Sigmoid colon (tissue), 7 donors: ENCODE measurements at places on chromosomes 7 and 10. TPM values are rescaled to one million over a fixed set of nuclear protein-coding genes. Genes with fewer than 3 reads are reported as not detected.
A peak's percentile ranks its signal among the peaks of the same experiment; 100 is the strongest.

DNA sequence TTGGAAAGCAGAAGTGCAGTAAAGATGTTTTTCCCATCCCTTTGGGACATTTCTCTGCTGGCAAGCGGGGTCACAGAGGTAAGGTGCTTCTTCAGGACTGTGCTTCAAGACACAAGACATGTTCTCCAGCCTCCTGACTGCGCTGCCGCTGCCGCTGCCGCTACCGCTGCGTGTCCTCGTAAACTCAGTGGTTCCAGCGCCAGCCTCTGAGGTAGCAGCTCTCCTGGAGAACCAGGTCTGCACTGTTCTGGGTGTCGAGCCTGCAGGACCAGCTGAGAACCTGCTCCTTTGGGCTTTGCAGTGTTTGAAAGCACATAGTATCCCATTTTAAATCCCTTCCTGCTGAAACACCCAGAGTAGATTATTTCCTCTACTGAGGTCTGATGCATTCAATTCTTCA is 13.0 kb upstream of the KCNK18 start:
- DNase-seq = peak; percentile 48

GTF2I gene
- total RNA-seq = 148 TPM

TMEM236 gene
- total RNA-seq = 1.3 TPM

DNA sequence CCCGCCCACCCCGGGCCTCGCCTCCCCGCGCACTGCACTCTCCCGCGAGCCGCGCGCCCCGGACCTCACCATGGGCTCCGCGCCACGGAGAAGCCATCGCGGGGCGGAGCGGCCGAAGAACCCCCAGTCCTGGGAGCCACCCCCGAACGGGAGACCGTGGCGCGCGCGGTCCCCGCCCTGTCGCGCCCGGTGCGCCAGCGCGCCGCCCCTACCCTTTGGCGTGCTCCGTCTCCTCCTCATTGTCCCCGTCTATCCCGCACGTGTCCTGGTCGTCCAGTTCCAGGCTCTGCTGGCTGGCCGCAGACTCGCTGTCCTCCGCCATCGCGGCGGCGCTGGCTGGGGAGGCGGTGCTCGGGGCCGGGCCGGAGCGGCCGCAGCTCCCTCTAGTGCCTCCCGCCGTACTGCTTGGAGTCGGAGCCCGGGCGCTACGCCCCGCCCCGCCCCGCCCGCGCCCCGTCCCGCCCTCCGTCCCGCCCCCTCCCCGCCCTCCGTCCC is at the start of gene NMT2:
Gene NMT2 (minus strand): TSS at position 403 of the 495 bp plus-strand sequence. CDS start 81 bp downstream, at position 322.
- DNase-seq = no peak

- no peak for DNase-seq
These were observed 195.7 kb downstream of the THSD7A start for GRCh38 chr7:11636274-11636673.

DNA sequence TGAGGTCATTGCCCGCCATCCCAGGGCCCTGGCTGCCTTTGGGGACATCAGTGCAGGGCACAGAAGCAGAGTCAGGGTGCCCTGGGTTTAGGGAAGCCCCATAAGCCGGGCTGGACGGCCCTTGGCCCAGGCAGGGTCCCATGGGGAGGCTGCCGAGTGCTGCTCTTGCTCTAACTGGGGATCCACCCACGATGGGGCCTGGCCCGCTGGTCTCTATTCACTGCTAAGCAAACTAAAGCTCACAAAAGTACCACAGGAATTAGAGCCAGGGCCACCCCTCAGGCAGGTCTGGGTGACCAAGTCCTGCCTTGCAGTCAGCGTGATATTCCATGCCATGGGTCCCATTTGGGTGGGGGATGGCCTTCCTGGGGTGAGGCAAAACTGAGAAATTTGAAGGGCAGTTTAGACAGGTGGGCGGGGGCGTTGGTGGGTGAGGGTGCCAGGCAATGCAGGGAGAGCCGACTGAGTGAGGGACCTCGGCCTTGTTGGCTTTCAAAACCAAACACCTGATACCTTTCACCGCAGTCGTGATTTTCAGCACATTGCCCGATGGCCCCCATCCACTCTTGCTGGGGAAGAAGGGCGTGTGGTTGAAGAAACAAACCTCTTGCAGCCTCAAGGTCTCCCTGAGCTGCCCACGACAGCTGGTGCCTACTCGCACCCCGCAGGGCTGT is 92.8 kb upstream of the PPIF start:
- no peak for DNase-seq

ARHGEF35 gene
- 0.54 TPM for total RNA-seq

OR6V1 gene
- not detected for total RNA-seq

GRCh38 chr7:26038201-26038990 is 113.6 kb upstream of the NFE2L3 start:
- no peak for DNase-seq

GPR15LG gene
- total RNA-seq = not detected

CDK1 gene
- total RNA-seq = 0.33 TPM

SPAM1 gene
- not detected for total RNA-seq

DNA sequence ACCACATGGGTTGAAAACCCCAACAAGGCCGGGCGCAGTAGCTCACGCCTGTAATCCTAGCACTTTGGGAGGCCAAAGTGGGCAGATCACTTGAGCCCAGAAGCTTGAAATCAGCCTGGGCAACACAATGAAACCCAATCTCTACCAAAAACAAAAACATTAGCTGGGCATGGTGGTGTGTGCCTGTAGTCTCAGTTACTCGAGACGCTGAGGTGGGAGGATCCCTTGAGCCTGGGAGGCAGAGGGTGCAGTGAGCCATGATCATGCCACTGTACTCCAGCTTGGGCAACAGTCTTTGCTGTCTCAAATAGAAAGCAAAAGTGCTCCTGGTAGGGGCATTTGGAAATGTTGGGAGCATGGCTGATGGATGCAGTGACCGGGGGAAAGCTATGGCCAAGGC is 209.6 kb upstream of the PLXNA4 start:
- DNase-seq = no peak

DNA sequence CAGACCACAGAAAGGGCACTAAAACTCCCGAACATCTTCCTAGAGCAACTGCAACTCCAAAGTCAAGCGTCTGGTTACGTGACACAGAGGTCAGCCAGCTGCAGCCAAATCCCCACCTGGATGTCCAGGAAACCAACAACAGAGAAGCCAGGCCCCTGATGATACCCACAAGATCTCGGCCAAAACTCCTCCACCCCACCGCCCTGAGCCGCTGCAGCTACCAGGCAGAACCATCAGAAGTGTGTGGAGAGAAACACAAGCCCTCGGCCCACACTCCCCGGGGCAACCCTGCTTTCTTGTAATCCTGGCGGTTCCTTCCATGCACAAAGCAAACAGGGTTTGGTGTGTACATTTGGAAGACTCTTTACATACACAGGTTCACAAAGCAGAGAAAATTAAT is 8.7 kb downstream of the CHST15 start:
- peak; percentile 63 for DNase-seq

DNA sequence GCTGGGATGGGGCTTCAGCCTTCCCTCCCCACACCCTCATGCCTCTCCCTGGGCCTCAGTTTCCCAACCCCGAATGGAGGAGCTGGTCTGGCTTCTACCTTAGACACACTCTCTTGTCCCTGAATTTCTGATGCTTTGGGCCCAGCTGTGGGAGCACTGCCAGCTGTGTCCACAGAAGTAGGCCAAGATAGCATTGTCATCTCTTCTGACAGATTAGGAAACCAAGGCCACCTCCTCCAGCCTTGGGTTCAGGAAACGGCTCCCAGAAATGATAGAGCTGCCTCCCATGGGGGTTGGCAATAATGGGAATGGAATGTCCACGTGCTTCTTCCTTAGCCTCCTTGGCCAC is 1.3 kb downstream of the PPIF start:
- DNase-seq = no peak

GPER1 gene
- total RNA-seq = 5.6 TPM

GRCh38 chr10:104209575-104210198 is 22.5 kb downstream of the CFAP43 start:
- DNase-seq = no peak

GRCh38 chr10:519055-519715 is 170.3 kb downstream of the DIP2C start:
- peak; percentile 64 for DNase-seq

DNA sequence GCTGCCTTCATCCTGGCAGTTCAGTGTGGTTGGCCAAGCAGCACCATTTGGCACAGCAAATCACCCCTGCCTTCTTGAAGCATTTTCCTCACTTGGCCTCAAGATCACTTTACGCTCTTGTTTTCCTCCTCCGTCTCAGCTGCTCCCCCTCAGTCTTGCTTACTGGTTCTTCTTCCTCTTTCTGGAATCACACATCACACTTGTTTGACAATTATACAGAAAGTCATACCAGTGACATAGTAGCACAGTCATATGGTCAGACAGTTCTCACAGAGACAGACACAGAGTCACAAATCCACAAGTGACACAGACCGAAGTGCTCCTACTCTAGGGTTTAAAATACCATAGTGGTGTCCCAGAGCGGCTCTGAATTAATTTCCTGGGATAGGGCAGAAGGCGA is 43.8 kb upstream of the ARL4A start:
- DNase-seq = no peak

DNA sequence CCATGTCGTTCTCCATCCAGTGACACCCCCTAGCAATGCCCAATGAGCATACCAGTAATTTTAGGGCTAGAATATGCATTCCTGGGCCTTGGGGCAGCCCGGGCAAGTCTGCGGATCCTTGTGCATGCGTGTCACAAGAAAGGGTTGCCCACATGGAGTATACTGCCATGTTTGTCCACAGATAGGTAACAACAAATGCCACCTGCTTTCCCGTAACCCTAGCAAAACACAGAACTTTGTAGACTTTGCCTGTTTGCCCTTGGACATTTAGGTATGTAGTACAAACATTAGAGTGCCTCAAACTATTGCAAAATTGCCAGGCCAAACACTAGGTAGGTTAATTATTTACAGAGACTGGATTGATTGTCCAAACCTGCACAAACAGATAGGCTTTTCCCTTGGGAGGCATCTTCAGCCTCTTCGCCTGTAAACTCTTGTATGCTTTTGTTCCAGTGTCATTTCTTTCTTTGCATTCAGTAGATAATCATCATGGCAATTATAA is 117.0 kb downstream of the ADCY1 start:
- no peak for DNase-seq

ADIRF gene
- total RNA-seq = 81.8 TPM

- DNase-seq = no peak
These were observed 1183.4 kb upstream of the AUTS2 start for GRCh38 chr7:68414631-68415425.

DNA sequence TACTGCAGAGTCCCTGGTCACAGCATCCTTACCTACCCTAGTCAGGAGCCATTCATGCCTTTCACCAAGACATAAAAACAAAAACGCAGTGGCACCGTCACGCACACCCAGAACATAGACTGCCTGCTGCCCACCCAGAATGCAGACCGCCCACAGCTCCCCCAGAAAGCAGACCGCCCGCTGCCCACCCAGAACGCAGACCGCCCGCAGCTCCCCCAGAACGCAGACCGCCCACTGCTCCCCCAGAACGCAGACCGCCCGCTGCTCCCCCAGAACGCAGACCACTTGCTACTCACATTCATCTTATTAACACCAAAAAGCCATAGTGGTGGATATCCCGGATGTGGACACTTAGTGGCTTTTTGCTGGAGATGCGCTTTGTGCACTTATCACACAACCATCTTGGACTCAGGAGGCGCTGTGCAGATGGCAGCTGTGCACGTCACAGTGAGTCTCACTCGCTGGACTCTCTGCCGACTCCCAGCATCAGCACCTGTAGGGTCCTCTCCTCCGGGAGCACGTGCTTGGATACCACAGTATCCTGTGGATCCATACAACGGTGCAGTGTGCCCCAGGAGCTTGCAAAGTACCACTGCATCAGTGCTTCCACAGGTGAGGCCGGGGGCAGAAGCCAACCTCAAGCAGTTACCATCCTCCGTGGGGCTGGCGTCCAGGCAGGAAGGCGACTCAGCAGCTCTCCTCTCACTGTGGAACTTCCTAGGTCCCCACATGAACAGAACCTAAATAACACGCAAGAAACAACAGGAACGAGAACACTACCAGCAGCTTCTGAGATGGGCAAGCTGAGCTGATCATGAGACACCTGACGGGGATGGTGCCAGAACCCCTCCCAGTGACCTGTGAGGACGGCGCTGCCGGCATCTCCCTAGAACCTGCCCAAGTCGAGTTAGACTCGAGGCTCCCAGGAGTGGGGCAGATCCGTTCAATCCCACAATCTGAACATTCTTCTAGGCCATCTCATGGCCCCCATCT is 161.0 kb downstream of the DIP2C start:
- DNase-seq = peak; percentile 53
